ENCODE measurements at places on chromosomes 7 and 10.

DNA sequence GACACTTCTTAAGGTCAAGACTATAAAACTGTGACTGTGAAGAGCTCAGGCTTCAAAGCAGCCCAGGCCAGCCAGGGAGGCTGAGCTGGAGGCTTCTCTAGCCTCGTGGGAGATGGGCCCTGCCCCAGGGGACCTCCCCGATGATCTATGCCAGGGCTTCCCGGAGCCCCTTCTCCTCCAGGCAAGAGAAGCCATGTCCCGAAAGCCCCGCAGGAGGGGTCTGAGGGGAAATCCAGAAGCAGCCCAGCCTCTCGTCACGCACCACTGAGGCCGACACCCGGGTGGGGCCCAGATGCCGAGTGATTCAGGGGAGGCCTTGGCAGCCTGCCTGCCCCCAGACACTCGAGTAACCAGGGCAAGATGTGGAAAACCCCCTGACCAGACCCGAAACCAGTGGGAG is 63.7 kb downstream of the PROSER2 start:
- no peak for DNase-seq

GRCh38 chr10:118967160-118967559 is 62.4 kb upstream of the NANOS1 start:
- DNase-seq = no peak

DNA sequence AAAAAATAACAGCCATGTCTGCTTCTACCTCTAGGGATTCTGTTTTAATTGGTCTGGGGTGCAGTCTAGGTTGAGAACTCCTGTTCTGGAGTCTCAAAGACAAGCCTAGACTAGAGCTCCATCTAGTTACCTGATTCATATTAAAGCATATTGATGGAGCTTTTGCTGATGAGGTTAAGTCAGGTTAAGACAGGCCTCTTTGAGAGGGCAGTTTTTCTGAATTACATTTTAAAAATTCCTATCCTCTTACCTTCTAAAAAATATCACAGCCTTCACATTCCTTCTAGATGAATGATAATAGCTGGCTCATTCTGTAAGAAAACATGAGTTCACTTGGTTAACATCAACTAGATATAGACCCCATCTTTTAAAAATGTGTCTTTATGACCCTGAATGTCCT is 28.9 kb downstream of the MGAM start:
- DNase-seq = no peak

- no peak for DNase-seq
Observed at GRCh38 chr10:32437334-32437733, 8.6 kb upstream of the CCDC7 start.

- no peak for DNase-seq
Observed at GRCh38 chr7:108118959-108119358, 11.2 kb downstream of the LAMB4 start.

DNA sequence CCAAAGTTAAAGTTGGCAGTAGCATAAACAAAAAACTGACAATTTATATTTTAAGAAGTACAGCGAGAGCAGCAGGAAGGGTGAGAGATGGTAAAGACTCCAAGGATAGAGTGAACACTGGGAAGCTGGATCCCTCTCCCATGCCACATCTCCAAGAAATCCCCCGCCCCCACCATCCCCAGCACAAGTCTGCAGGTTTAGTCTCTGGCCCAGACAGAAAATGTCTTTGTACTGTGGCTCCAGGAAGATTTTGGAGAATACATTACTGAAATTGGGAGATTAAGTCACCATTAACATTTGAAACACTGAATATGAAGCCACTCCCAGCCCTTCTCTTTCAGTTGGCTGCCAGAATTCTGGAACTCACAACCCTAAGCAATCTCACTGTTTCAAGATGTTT is 140.3 kb downstream of the MACC1 start:
- DNase-seq = no peak

GRCh38 chr7:142626420-142627035 is 122.7 kb upstream of the PRSS1 start:
- DNase-seq = peak; percentile 53

GRCh38 chr7:100515072-100515532 is 23.9 kb upstream of the AGFG2 start:
- DNase-seq = no peak

- DNase-seq = no peak
Observed at GRCh38 chr7:78490524-78490923, 692.0 kb downstream of the PHTF2 start.

DNA sequence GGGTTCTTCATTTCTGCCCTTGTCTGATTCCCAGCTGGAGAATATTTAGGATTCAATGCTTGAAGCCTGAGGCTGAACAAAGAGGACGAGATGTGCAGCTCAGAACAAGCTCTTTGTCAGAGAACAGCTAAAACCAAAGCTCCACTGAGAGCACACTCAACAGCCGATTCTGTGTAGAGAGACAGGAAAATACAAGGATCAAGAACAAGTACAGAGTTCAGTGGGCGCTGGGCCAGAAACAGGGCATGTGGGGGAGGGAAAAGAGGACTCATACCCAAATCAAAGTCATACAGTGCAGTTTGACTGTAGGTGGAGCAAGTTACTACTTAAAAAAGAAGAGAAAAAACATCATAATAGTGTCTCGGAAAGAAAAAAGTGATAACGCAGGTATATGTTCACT is at the start of gene AGMO:
TSS of gene AGMO (minus strand) at position 181 of the 400 bp plus-strand sequence.
- no peak for DNase-seq

DNA sequence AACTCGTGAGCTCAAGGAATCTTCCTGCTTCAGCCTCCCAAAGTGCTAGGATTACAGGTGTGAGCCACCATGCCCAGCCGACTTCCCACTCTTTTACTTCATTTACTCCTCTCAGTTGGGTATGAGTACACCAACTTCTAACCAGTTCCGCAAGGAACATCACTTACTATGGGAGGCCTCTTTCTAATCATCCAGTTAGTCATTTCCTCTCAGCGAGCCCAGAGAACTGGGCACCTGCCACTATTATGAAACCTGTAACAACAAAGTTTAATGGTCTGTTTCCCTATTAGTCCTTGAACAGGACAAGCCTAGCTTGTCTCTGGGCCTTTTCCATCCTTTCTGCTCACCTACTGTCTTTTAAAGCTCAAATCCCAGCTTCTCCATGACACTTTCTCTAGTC is 88.8 kb downstream of the DNMBP start:
- no peak for DNase-seq

DNA sequence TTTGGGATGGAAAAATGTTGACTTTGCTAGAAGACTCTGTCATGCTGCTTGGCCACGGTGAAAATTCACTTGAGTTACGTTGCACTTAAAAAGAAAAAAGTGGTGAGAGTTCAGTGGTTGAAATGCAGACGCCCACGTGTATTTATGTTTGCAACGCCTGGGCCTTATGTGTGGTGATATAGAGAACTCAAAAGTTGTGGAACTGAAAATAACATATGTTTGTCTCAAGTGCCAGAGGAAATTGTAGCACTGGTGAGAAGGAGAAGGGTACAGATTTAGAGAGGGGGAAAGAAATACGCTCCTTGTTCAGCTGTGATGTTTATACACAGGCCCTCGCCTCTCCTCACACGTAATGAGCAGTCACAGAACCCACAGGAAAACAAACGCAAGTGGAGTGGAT is 73.6 kb downstream of the EMX2 start:
- DNase-seq = no peak

DNA sequence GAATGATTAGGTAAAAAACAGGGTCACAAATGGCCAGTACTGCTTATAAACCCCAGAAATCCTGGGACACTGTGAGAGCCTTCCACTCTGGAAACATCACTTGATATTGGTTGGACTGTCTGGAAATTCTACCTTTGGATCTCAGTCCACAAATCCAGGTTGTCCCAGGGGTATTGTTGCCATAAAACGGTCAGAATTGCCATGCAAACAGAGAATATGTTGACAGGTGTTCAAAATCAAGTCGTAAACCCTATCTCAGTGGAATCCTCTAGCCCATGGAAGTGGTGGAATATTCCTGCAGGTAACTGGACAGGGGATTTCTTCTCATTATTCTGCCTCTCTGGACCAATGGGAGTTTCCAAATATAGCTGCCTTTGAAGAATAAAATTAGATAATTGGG is 31.2 kb upstream of the KCTD7 start:
- no peak for DNase-seq

DNA sequence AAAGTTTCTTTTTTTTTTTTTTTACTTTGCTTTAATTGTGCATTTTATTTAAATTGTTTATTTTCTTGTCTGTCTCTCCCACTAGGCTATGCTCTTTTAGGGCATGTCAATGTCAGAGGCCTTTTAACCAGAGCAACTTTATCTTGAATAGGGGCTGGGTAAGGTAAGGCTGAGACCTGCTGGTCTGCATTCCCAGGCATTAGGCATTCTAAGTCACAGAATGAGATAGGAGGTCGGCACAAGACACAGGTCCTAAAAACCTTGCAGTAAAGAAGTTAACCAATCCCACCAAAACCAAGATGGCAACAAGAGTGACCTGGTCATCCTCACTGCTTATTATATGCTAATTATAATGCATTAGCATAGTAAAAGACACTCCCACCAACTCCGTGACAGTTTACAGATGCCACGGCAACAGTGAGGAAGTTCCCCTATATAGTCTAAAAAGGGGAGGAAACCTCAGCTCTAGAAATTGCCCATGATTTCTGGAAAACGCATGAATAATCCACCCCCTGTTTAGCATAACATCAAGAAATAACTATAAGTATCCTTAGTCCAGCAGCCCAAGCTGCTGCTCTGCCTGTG is 47.0 kb upstream of the FRMD4A start:
- DNase-seq = no peak

GRCh38 chr7:138304071-138304320 is 156.1 kb upstream of the TRIM24 start:
- DNase-seq = no peak

DNA sequence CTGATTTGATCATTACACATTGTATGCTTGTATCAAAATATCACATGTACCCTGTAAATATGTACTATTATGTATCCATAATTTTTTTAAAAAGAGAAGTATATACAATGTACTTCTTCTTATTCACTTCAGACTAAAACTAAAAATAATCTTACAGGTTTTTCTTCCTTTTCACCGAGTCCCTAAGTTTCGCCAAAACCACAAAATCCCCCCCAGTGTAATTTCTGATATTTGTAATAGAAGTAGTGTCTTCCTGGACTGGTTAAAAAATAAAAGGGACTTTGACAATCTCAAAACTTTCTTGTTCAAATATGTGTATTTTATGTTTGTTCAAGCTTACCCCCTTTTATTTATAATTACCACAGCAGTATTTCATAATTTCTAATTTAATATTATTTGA is 23.9 kb downstream of the EPC1 start:
- DNase-seq = no peak

GRCh38 chr7:29610086-29610485 is 46.5 kb downstream of the PRR15 start:
- no peak for DNase-seq

GRCh38 chr7:36408589-36408988 is 18.9 kb downstream of the ANLN start:
- no peak for DNase-seq

DNA sequence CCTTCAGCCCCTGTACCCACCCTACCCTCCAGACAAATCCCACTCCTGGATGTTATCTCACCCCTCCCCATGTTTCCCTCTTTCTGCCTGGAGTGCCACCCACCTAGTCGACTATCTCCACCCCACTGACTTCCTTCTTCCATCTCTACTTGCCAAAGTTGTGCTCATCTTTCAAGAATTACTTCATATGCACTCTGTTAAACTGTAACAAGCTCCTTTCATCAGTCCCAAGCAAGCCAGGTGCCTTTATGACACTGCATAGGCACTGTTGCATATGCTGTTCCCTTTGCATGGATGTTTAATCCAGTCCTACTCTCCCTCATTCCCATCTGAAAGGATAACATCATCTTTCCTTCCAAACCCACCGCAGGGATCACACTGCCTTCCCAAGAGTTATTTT is 8.9 kb upstream of the CDK1 start:
- DNase-seq = no peak

GRCh38 chr10:2214805-2215204 is 477.5 kb upstream of the ADARB2 start:
- no peak for DNase-seq

DNA sequence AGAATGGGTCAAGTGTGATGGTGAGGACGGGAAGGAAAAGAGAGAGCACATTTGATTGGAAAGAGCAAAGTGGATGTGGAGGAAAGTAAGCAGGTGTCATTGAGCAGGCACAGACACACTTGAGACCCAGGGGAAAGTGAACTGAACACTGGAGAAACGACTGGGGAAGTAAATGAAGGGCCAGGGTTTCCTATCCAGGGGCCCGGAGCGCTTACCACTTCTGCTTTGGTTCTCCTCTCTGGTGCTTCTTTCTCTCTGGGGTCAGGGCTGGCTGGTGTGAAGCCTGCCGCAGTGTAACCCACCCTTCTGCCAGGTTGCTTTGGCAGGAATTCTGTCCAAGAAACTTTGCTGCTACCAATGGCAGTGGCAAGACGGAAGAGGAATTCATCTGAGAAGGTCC is 219.3 kb downstream of the SKAP2 start:
- no peak for DNase-seq

DNA sequence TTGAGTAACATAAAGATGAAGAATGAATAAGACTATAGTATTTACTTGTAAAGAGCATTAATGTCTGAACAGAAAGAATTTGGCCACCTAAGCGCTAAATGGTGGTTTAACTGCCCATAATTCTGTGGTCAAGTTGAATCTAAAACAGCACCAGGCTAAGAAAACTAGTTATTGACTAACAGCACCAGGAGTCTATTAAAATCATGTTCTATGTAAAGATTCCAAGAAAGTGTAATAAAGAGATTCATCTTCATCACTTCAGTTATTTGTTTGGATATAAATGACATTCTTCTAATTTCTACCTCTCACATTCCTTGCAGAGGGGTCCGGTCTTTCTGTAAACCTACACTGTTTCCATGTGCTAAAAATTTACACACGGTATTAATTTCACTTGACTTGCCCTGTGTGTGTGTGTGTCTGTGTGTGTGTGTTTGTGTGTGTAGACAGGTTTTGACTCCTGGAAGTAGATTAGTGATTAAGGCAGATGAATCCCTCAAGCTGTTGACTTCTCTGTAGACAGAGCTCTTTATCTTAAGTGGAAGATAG is 84.4 kb downstream of the KLF6 start:
- no peak for DNase-seq

DNA sequence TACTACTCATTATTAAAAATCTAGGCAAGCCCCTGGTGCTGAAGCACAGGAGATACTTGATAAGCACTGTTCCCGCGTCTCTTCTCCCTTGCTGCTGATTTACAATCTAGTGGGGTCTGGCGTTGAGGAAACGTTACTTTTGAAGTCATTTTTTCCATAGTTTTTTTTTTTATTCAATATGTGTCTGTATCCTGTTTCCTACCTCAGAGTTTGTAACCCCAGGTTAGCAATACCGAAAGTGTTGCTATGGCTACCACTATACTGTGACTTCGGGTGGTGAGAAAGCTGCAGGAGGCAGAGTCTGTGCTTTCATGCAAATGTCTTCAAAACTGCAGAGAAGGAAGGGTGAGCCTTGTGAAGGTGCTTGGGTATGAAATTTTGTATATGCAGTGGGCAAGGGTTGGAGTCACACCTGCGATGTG is 458.8 kb upstream of the GHITM start:
- no peak for DNase-seq

GRCh38 chr7:69818636-69819332 is 220.5 kb downstream of the AUTS2 start:
- no peak for DNase-seq

DNA sequence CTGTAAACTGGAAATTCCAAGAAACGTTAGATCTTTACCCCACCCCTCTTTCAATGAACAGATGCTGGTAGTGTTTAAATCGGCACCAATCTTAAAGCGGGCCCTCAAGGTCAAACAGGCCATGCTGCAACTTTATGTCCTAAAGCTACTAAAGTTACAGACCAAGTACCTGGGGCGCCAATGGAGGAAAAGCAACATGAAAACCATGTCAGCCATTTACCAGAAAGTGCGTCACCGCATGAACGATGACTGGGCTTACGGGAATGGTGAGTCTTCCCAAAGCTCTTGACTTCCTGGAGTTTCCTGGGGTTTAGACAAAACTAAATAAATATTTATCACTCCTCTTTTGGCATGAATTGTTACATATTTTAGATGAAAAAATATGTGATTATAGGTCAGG is 19.6 kb upstream of the SMKR1 start:
- no peak for DNase-seq

All from NCI-H446 (cell line).